NCI-H2081 treated with DMSO at 0.1 percent for 48 hours (cell line): ENCODE measurements at places on chromosomes 12 and 14.

GRCh38 chr12:67989184-67989920, at the start of gene IFNG-AS1:
TSS of gene IFNG-AS1 (plus strand) at chr12:67989447.
- no peak for DNase-seq

GRCh38 chr12:29149691-29150281, 708 bp downstream of the FAR2 start:
- no peak for DNase-seq

DNA sequence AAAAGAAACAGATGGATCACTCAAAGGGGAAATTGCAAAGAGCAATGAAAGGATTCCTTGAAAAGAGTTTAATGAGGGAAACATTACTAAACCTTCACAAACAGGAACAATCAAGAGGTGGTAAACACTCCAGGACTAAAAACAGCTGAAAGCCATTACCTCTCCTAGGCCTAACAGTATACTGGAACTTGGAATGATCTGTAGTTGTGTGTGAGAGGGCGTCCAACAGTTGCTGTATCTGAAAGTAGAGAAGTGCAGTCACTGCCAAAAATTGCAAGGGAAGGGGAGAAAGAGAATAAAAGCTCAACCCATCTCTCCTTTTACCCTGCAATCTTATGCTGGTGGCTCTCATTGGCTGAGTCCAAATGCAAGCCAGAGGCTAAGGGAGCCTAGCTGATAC, 17.0 kb upstream of the MIS18BP1 start:
- no peak for DNase-seq

- DNase-seq: no peak
These were observed 36.8 kb upstream of the GPR68 start for GRCh38 chr14:91281346-91281745.

DNA sequence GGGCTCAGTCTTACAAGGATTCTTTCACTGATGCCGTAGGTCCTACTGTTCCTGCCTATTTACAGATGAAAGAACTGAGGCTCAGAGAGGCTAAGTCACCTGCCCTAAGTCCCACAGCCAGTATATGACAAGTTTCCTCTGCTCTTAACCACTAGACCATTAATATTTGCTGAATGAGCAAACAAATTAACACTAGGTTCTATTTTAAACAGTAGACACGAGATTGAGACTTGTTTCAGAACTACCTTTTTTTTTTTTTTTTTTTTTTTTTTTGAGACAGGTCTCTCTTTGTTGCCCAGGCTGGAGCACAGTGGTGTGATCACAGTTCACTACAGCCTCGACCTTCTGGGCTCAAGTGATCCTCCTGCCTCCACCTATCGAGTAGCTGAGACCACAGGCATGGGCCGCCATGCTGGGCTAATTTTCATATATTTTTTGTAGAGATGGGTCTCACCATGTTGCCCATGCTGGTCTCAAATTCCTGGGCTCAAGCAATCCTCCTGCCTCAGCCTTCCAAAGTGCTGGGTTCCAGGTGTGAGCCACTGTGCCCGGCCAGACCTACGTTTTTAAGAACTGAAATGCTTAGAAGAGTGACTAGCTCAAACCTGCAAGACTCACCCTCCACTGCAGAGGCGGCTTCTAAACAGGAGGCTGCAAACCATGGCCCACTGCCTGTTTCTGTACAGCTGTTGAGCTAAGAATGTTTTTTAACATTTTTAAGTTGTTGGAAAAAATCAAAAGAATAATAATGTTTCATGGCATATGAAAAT, 12.9 kb downstream of the SYNE3 start:
- no peak for DNase-seq

GRCh38 chr12:23767834-23768233, 181.6 kb downstream of the SOX5 start:
- DNase-seq: no peak

DNA sequence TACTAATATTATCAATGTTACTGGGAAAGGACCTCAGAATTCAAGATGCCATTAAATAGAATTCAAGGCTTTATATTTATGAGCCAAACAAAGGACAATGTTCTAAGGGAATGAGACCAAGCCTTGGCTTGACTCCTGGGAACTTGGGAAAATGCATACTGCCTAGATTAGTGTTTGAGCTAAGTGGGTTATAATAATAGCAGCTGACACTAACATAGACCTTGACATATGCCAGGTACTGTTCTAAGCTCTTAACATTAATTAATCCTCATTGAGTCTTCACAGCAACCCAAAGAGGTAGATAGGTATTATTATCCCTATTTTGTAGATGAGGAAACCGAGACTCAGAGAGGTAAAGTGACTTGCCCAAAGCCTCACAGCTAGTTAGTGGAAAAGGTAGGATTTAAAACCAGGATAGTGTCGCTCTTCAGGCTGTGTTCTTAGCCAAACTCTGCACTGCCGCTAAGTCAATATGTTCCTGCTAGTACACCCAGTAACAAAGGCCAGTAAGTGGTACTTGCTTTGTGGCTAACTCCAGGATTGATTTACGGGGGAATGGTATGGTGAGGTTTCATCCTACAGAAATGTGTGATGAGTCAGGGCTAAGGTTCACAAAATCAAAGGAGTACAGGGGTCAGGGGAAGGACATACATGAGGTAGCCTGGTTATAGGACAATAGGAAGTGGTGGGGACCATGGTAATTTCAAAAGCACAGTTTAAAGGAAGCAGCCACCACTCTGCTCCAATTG, 35.8 kb upstream of the PRKAB1 start:
- no peak for DNase-seq

DNA sequence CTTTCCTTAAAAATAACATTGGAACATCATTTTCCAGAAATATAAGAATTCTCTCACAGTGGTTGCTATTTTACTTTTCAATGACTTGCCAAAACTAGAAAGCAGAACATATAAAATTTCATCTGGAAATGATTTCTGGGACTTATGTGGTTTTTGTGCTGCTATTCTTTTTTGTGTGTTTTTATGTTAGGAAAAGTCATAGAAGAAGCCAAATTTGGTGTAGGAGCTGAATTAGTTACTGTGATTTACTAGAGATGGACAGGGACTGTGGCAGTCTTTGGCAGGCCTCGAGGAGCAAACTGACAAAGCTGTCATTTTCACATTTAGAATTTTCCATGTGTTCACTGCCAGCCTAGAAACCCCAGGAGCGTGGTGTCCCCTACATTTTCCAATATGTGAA, 38.3 kb upstream of the LDHB start:
- DNase-seq: no peak

DNA sequence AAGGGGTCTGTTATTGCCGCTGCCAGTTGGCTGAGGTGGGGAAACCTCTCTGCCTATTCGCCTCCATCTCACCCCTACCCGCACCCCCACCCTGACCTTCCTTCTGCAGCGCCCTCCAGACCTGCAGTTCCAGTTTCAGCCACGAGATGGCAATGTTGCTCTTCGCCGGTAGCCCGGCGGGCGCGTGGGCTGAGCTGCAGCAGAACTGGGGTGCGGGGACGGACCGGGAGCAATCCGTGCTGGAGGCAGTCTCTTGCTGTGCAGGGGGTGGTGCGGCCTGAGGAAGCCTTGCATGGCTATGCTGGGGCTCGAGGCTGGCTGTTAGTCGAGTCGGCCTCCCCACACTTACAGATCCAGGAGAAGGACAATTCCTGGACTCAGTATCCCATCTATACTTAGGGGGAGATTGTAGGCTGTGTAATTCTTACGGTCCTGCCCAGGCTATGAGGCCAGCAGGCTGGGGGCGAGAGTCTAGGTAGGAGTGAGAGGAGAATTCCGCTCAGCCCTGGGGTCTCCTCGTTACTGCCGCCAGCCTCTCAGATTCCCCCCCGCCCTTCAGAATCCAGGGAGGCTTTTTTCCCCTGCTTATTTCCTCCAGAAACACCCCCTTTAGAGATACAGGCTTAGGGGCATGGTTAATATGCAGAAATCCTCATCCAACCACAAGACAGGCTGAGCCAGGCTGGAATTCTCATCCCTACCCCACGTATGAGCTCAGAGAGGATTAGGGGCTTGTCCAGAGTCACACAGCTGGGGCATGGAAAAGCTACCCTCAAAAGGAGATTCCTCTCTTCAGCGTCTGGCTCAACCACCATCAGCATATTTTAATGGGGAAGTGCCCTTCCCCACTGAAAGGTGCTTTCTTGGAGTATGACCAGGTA, 118.2 kb downstream of the AACS start:
- no peak for DNase-seq

- DNase-seq: no peak
These were observed 69.8 kb downstream of the OSBPL8 start for GRCh38 chr12:76489737-76490136.

DNA sequence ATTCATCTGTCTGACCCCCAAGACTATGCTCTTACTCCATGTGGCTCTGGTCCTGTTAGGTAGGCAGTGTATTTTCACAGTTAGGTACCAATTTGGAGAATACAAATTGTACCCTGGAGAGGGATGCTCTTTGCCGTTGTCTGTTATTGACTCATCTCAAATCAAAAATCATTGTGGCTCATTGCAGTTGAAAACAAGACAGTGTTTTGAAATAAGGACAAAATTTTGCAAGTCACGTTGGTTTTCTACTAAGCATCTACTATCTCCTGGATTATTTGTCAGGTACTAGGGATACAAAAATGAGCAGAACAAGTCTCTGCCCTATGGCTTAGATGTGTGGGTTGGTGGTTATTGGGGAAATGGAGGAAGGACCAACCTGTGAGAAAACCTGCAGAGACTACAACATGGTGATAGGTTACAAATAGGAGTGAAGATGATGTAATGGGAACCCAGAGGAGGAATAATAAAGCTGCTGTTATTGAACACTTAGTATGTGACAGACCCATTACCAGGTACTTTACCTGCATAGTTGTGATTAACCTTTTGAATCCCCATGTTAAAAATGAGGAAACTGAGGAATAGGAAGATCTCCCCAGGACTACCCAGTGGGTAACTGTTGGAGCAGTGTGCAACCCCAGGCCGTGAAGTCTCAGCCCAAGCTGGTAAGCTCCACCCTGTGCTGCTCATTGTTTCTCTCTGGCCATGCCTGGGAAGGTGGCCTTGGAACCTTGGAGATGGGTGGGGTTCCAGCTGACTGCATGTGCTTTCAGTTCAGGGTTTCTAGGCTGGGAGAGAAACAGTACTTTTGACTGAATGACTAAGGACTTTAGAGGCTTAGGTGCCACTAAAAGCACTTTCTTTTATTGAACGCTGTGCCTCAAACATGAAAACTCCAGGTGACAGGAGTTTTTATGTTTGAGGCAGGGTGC, 72.9 kb upstream of the SRSF5 start:
- no peak for DNase-seq

DNA sequence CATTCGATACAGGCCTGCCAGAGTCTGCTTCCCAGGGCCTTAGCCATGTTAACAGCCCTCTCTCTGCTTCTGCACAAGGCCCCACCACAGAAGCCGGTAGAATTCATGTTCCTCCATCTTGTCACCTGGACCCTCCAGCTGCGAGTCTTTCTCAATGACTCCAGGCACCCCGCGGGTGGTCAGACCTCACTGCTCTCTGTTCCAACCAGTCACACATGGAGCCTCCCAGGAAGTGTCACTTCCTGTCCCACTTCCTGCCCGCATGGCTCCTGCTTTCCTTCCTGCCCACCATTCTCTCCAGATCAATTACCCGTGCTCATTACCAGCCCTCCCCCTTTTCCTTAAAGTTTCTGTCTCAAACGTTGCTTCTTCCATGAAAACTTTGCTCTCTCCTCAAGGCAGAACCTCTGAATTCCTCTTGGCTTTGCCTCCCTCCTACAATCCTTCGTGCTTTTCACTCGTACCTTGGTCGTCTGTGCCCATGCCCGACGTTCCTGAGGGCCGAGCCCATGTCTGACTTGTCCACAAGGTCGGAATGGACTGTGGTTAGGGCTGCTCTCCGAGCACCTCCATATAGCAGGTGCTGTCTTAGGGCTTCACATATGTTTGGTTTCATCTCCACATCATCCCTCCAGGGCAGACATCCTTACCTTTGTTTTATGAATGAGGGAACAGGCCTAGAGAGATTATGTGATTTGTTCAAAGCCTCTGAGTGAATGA, 172.1 kb downstream of the TSPAN9 start:
- DNase-seq: no peak

DNA sequence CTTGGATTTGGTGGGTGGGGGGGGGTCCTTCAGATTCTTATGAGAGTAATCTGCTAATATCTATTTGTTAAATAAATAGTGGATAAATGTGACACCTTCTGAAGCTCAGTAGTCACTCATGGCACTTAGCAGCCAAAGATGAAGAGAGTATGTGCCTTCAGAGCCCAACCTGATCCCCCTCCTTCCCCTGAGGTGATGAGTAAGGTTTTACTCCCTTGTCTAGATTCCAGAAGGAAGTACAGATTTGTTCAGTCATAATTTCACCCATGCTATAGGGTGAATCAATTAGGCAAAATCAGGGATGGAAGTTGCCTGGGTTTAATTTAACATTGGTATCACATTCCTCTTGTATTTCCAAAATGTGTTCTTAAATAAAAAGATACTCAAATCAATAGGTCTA, 340.3 kb upstream of the ATP2B1 start:
- DNase-seq: no peak

DNA sequence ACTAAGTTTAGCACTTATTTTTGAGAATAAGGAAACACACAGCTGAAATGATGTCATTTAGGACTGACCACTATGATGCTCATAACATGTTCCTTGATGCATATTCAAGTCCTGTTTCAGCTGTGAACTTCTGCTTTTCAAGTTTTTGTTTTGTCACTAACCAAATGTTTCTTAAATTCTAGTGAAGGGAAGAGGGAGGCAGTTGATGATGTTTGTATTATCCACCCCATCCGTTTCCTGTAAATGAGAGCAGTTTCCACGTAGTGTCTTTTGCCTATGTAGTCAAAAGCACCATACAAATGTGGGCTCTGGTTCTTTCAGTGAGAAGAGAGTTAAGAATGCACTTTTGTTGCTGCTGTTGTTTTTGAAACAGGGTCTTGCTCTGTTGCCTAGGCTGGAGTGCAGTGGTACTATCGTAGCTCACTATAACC, 491.8 kb downstream of the PCNX1 start:
- DNase-seq: no peak

DNA sequence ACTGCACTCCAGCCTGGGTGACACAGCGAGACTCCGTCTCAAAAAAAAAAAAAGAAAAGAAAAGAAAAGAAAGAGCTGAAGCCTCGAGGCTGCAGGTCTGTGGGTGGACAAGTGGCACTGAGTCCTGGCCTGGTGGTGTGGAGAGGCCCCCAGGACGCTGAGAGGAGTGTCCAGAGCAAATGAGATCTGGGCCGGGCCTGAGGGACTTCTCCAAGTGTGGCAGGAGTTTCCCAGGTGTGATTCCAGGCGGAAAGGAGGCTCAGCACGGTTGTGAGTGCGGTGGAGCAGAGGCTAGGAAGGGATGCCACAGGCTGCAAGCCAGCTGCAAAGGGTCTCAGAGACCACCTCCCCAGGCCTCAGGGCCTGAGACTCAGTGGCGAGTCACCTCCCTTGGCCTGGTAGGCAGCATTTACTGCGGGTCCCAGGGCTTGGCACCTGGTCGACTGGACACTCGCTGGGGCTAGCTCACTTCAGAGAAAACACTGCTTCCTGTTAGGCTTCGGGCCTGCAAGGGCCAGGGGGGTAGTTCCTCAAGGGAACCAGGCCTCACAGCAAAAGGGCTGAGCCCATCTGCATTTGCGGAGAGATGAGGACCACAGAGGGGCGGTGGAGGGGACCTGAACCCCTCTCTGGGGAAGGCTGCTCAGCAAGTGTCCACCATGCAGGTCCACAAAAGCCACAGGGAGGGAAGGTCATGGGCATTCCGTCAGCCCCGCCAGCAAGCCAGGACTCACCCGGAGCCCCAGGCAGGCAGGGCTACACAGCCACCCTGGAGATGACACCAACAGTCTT, 11.7 kb downstream of the TTC7B start:
- no peak for DNase-seq
